ENCODE measurements at places on chromosomes 5 and 9.

GRCh38 chr5:148620696-148621095 lies 33.6 kb downstream of the HTR4 start:
- no peak for DNase-seq

GRCh38 chr5:57690724-57691123 lies 208.1 kb upstream of the ACTBL2 start:
- DNase-seq = no peak

- DNase-seq = no peak
Observed at GRCh38 chr5:158309088-158309807, 450.3 kb upstream of the CLINT1 start.

GRCh38 chr5:175460126-175460525 lies 16.1 kb upstream of the DRD1 start:
- DNase-seq = no peak

DNA sequence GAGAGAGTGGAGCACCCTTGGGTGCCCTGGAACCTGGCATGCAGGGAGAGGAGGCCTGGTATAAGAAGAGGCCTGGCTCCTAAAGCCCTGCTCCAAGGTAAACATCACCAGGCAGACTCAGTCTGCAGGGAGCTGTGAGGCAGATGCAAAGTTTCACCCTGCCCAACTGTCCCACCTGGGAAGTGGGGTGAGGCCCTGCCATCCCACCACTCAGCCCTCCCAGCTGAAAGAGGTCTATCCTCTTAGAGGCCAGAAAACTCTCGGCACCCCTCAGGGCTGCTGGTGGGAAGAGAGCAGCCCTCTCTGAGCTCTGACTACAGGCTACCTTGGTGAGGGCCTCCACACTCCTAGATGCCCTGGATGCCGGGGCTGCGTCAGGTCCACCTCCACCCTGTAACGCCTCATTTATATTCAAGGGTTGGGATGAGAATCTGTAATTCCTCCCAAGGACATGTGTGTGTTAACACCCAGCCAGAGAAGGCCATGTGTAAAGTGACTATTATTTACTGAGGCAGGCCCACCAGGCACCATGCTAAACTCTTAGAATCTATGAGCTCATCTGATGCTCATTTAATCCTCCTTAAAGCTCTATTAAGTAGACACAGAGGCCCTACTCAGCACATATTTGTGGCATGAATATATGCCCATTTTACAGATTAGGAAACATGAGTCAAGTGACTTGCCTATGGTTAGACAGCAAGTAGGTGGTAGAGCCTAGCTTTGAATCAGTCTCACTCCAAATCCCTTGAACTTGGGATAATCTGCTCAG lies 205.9 kb downstream of the FSTL4 start:
- no peak for DNase-seq

DNA sequence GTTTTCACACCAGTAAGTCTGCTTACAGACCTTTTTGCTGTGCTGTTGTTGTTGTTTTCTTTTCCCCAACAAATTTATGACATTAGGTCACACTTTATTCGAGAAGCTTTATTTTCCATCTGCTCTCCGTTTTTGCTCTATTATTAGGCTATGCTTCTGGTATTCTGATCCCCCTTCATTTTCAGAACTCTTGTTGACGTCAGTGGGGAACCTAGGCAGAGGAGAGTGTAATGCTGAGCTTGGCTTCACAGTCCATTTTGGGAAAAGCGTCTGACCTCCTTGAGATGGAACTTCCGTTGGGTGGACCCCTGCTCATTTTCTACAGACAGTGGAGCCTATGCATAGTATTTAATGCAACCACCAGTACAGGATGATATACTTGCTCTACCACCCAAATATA lies 387.9 kb upstream of the MEF2C start:
- DNase-seq = no peak

- no peak for DNase-seq
Observed at GRCh38 chr5:178149199-178149932, 4.3 kb downstream of the NHP2 start.

GRCh38 chr9:92850898-92851297 lies 26.9 kb downstream of the ZNF484 start:
- no peak for DNase-seq

GRCh38 chr5:62306896-62307689 lies 1.1 kb downstream of the KIF2A start:
- peak; percentile 35 for DNase-seq

GRCh38 chr5:153030755-153031725 lies 459.4 kb upstream of the GRIA1 start:
- DNase-seq = no peak

GRCh38 chr5:136012041-136012804 lies 16.6 kb upstream of the TGFBI start:
- no peak for DNase-seq

DNA sequence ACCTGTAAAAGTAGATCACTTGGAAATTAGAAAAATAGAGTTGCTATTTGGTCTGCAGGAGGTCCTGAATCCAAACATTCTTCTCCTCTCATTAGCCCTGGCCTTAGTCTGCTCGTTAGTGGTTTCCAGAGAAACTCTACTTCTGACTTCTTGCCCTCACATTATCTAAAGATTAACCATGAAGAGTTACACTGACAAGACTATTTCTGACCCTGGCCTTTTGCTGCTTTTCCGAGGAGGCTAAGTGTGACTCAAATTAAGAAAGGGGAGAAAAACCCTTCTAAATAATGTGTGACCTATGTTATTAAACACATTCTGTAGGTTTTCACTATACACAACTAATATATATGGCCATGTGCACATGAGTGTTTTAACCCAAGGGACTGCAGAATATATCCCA lies 302.4 kb downstream of the RAB3C start:
- no peak for DNase-seq

DNA sequence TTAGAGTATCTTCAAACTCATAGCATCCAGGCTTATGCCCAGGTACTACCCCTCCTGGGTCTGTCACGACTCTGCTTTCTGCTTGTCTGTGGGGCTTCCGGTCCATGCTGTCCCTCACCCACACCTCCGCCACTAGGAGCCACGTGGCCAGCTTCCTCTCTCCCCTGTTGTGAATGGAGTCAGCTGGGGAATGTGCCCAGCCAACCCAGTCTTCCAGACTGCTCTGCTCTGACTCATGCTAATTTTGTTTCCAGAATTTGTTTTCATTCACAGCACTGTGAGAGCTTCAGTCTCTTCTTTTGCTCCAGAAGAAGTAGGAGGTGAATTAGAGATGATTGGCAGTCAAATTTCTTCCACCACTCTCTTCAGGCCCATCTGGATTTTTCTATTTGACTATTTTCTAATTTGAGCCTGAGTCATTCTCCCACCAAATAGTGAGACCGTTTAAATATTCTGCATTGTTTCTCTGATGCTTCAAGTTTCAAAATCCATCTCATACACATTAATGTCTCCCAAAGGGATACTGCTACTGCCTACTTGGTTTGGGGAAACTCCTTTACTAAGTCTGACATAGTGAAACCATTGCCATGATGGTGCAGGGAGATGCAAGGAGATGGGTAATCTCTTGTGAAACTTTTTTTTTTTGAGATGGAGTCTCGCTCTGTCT lies 424.1 kb upstream of the KIF2A start:
- no peak for DNase-seq

GRCh38 chr5:134240421-134240962 lies 14.6 kb upstream of the PPP2CA start:
- DNase-seq = no peak

GRCh38 chr9:124298646-124299235 lies 41.0 kb downstream of the NEK6 start:
- DNase-seq = no peak

- DNase-seq = no peak
Observed at GRCh38 chr9:133119846-133120500, 1.1 kb downstream of the RALGDS start.

- DNase-seq = no peak
Observed at GRCh38 chr5:159619826-159620225, 289.5 kb upstream of the IL12B start.

DNA sequence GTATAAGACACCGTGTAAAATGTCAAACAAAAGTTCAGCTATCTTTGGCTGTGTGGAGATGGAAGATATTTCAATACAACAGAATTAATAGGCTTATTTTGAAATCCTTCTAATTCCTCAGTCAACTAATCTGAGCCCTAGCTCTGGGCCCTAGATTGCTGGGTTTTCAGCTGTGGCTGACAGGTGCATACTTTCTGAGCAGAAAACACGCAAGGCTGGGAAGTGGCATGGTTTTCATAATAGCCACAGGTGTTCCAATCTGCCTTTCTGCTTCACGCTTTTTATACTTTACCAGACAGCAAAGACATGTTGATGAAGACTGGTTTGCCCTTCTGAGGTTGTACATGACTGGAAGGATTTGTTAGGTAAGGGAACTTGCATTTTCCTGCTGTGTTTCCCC lies 20.7 kb upstream of the XPA start:
- DNase-seq = no peak

DNA sequence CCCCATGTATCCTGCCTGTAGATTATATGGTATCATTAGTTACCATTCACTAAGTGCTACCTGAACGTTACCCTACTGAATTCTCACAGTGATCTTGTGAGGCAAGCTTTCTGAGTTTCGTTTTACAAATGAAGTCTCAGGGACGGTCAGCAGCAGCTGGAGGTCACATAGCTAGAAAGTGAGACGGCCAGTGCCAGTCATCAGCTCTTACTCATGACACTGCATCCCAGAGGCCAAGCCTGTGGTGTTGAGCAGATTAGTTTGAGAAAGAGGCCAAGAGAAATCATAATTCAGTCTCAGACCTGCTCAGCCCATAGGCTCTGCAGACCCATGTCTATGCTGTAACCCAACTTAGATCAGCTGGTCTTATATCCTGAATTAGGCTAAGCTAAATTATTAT lies 95.7 kb upstream of the EGFLAM start:
- DNase-seq = no peak

GRCh38 chr5:180328296-180329137 lies 24.6 kb downstream of the GFPT2 start:
- peak; percentile 71 for DNase-seq

DNA sequence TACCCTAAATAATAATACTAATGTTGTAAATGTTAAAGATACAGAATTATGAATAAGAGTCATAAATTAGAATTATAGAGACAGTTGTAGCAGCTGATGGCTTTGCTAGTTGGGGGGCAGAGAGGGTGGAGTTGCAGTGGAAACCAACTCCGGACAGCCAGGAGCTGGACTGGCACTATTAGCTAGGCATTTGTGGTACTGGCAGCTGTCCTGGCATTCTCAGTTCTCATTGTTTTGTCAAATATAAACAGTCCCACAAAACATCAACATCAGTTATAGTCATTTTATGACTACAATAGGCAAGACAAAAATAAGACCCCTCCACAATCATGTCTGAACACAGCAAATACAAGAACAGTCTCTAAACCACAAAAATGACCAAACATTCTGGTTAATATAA lies 2.8 kb upstream of the FBXL17 start:
- DNase-seq = no peak

GRCh38 chr5:78638423-78638822 lies 10.1 kb downstream of the LHFPL2 start:
- DNase-seq = no peak

- DNase-seq = no peak
Observed at GRCh38 chr9:90037146-90037797, 432.5 kb downstream of the GADD45G start.

DNA sequence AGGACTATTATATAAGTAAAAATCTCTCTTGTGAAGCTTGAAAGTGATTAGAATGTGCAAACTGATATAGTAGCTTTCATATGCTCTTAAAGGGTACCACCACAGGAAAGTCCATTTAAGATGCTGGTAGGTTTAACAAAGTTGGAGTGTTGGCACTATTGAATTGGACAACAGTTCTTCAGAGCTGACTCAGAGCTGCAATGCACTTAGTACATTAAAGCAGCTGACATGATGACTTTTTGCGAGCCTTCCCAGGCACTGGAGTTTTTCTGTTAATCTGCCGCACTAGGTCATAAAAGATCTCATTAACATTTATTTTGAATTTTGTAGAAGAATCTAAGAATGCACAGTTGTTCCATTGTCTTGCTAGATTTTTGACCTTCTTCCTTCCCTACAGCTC lies 243.8 kb downstream of the ADAMTSL1 start:
- no peak for DNase-seq

DNA sequence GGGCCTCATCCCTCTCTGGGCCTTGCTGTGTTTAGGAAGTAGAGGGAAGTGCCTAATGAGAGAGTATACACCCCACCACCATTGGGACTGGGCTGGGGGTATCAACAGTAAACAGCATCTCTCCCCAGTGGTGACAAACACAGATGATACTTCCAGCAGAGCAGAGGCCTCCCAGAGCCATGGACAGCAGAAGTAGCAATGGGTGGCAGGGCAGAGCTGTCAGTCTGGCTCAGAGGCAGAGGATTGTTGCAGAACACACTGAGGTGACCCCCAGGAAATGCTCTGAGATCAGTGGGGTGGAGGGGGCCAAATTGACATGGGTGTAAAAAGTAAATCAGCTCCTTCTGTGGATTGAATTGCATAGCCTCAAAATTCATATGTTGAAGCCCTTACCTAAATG lies 12.1 kb upstream of the P4HA2 start:
- no peak for DNase-seq

DNA sequence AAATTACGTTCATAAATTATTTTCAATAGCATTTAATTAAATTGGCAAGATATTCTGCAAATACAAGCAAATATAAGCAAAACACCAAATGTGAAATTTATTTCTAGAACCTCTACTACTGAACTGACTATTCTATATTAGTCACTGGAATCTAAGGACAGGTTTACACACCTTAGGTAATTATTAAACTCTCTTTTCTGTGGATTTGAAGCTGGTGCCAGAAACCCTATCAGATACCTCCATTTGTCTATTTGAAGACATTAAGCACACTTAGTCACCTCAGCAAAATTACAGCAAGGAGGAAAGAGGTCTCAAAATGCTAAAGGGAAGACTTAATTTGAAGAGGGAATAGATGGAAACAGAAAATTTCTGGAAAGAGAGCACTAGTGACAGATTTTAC lies 83.4 kb downstream of the CPLANE1 start:
- DNase-seq = no peak

DNA sequence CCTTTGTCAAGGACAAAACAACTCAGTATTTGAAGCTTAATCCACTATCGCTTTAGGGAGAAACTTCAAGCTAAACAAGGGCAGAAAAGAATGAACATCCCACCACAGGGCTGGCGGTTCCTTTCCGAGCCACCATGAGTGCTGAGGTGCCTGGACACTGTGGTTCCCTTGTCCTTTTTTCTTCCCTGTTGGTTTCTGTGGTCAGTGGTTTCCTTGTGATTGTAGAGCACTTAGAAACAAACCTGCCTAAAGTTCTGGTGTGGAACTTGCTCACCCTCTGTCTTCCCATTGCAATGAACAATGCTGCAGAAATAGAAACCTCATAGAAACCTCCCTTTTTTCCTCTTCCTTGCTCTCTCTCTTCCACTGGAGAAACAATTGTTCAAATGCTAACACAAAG lies 79.3 kb upstream of the TBC1D2 start:
- no peak for DNase-seq

- DNase-seq = no peak
Observed at GRCh38 chr5:138391859-138392386, 39.4 kb downstream of the KDM3B start.
